Stimulated activated CD8-positive, alpha-beta memory T cell treated with anti-CD3 and anti-CD28 coated beads, Interleukin-2, amount 100 ng/mL, for 1 hour (primary cell): ENCODE measurements at places on chromosomes 7 and 10.

GRCh38 chr10:110686949-110687348, 42.8 kb downstream of the RBM20 start:
- no peak for DNase-seq

DNA sequence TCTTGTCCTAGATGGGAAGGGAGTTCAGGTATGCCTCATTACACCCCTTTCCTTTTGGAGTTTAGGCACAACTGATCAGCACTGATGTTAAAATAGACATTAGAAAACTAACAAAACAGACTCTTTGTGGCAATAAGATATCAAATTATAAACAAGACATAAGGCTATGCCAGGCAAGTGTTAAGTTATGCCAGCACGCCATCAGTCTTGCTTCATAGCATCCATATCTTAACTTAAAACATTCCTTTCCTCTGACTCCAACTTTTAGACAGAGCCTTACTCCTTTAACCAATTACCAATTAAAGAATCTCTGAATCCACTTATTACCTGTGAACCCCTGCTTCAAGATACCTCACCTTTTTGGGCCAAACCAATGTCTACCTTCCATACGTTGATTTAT, 126.2 kb upstream of the ETV1 start:
- no peak for DNase-seq

- DNase-seq: no peak
Observed at GRCh38 chr7:55177068-55177530, 158.3 kb downstream of the EGFR start.

- DNase-seq: no peak
Observed at GRCh38 chr10:34719746-34720145, 95.3 kb downstream of the PARD3 start.

GRCh38 chr10:115829521-115830205, 443.3 kb downstream of the GFRA1 start:
- DNase-seq: no peak

- no peak for DNase-seq
Observed at GRCh38 chr10:43355749-43356371, 15.6 kb upstream of the FXYD4 start.

GRCh38 chr7:24718977-24719491, 38.2 kb downstream of the GSDME start:
- DNase-seq: no peak

GRCh38 chr10:69479240-69480067, 28.2 kb downstream of the TSPAN15 start:
- DNase-seq: no peak

- no peak for DNase-seq
Observed at GRCh38 chr7:467856-468545, 51.6 kb downstream of the PDGFA start.

- DNase-seq: no peak
Observed at GRCh38 chr10:22259280-22259679, 41.5 kb upstream of the EBLN1 start.

GRCh38 chr10:43354879-43355380, 16.5 kb upstream of the FXYD4 start:
- DNase-seq: no peak

GRCh38 chr10:72234560-72235095, 18.6 kb upstream of the ASCC1 start:
- DNase-seq: no peak
